NCI-H345 (cell line): ENCODE measurements at places on chromosomes 5 and 9.

DNA sequence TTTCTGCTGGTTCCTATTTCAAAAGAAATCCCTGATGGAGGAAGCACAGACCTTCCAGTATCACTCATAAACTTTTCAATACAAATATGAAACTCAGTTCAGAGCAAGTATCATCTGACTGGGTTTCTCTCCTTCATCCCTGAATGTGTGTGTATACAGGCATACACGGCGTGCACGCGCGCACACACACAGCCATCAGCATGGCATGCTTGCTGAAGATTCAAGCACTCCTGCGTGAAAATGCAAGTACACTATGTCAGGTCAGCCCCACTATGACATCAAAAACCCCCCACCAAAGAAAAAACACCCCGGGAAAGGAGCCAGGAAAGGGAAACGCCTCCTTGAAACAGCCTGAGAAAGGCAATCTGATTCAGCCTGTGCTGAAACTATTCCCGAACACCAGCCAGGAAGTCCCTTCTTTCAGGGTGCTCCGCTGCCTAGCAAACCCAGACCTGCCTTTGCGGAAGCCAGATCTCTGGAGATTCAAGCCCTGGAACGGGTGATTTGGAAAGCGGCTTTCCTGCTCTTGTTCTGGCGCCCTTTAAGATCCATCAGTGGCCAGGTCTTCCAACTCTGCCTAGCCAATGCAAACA, 831 bp downstream of the KLHL3 start:
- peak; percentile 51 for DNase-seq

DNA sequence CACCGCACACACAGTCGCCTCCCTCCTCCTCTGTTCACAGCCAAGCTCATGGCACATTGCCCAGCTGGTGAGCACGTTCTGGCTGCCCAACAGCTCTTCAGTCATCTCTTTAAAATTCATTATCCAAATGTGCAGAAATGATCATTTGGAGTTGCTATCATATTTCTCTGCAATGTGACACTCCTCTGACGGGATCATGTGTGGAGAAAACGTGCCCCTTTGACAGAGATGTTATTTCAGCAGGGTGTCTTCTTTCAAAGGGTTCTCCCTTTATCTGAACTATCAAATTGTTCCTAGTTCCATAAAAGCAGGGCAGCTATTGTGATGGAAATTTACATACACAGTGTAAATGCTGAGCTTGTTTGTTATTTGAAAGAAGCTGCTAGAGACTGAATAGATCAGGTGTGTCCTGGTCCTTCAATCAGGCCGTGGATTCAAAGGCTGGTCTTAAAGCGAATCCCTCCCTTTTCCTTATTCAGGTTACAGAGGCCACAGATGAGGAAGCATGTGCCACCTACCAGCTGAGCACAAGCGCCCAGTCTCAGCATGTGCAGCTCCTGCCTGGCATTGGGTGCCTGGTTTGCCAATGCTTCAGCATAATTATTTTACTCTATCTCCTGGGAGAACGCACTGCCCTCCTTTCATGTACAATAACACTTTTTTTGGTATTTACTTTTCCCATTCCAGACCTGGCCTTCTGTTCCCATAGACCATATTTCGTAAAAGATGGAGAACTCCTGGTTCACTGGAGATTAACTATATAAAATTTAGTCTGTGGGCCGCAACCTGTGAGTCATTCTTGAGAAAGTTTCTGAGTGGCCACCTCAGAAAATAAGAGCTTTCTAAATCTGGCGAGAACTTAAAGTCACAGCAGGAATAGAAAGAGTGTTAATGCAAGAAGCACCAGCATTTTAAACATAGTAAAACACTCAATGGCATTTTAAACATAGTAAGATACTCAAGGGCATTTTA, 433.7 kb downstream of the ENC1 start:
- peak; percentile 96 for DNase-seq

DNA sequence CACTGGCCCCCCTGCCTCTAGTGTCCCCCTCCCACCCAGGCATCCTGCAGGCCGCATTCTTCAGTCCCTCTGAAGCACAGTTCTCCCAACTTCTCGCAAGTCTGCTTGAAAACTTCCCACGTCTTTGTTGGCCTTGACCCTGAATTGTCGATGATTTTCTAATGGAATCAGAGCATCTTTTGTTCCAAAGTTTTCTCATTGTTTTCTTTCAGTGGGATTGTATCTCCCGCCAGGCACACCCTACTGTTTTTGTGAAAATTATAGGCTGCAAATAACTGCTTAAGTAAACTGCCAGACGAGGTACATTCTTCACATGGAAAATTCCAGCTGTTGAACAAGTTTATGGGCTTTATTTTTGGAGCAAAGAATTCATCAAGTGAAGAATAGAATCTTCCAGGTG, 122.6 kb upstream of the SLC25A48 start:
- no peak for DNase-seq

GRCh38 chr9:121699571-121700164, 48.2 kb downstream of the DAB2IP start:
- peak; percentile 23 for DNase-seq

DNA sequence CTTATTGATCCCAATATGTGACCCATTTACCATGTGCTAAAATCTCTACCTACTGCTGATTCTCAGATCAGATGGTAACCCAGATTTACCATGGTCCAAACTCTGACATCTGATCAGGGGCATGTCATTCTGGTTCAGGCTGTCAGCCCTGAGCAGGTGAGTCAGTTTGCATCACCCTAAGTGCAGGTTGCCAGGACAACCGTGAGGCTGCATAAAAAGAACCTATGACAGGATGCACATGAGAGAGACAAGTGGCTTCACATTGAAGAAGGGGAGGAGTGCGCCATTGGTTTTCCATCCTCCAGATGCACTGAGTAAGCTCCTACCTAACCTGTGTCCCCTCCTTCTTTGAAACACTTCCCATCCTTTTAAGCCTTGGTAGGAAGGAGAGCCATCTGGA, 801 bp upstream of the PRSS3 start:
- DNase-seq, result peak; percentile 61

GRCh38 chr9:14391620-14392019, 77.7 kb upstream of the NFIB start:
- DNase-seq, result no peak

DNA sequence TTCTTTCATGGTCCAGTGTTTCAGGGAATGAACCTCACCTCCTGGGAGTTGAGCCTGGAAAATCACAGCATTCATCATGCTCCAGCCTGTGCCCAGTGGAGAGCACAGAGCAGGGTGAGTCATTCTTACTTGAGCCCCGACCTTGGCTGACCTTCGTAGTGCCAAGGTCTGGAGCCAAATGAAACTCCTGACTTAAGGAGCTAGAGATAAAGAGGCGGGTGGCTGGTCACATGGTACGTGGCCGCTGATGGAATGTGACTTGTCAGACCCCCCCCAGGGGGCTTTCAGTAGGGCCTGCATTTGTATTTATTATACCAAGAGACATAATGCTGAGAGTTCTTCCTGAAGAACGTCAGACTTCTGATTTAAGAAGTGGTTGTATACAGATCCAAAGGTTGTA, 15.0 kb upstream of the PIP5K1B start:
- no peak for DNase-seq

DNA sequence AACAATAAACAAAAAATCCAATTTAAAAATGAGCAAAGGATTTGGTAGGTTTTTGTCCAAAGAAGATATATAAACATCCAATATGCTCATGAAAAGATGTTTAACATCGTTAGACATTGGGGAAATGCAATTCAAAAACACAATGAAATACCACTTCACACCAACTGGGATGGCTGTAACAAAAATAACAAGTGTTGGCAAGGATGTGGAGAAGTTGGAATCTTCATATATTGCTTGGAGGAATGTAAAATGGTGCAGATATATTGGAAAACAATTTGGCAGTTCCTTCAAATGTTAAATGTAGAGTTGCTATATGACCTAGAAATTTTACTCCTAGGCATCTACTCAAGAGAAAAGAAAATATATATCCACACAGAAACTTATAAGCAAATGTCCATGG, 224.3 kb downstream of the AUH start:
- DNase-seq, result no peak

DNA sequence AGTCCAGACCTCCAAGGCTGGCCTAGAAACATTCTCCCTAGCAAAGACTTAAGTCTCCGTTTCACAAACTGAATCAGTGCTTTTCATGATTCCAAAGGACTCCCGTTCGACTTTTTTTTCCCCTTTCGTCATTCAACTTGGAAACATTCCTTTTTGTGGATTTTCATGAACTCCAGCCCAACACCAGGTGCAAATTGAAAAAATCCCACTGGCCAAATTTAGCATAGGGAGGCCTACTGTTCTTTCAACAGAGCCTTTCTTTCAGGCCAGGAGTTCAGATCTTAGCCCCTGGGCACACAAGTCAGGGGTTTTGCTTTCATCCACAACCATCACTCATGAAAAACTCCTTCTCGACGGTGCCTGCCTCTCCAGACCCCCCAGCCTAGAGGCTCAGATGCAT, 285.3 kb downstream of the PIK3R1 start:
- no peak for DNase-seq

GRCh38 chr9:90890146-90890810, 88.7 kb downstream of the SYK start:
- no peak for DNase-seq

GRCh38 chr5:32450952-32451351, 6.4 kb upstream of the ZFR start:
- DNase-seq, result no peak

DNA sequence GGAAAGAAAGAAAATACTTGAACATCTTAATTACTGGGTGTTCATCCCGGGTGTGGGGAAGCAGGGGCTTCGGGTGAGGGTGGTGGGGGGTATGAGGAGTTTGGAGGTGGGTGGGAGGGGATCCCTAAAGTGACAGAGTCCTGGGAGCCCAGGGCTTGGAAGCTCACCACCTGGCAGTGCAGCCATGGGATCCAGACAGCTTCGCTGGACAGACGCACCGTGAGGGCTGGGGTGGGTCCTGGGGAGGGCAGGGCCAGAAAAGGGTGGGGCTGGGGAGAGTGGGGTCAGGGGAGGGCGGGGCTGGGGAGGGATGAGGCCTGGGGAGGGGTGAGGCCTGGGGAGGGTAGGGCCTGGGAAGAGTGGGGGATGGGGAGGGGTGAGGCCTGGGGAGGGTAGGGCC, 127.5 kb upstream of the LPCAT1 start:
- no peak for DNase-seq
